ENCODE measurements at places on chromosomes 5 and 9.

GRCh38 chr5:6448622-6449464 is at the start of gene UBE2QL1:
Gene UBE2QL1 (plus strand): TSS chr5:6448859. CDS start chr5:6448894, 35 bp downstream.
- no peak for DNase-seq

- no peak for DNase-seq
Measured at GRCh38 chr5:72066705-72067107, 40.6 kb upstream of the MAP1B start.

GRCh38 chr5:53501054-53501453 is 20.6 kb downstream of the FST start:
- no peak for DNase-seq

GRCh38 chr9:37504605-37505004 is 18.9 kb downstream of the POLR1E start:
- DNase-seq, result no peak

GRCh38 chr5:60802986-60803385 is 41.1 kb downstream of the ELOVL7 start:
- no peak for DNase-seq

DNA sequence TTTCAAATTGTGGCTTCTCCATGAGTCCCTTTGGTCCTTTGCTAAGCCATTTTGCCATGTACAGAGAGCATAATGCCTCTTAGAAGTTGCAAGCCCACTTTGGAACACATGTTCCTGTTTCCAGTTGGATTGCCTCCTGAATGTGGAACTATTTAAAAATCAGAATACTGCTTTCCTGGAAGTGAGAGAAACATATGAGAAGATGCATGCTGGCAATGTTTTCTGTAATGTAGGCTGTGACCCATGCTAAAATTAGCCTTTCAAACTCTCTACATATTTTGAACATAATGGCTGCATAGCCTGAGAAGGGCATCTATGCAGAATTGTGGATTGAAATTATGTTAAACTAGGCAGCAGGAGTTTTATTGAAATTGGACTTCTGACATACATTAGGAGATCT is 175.5 kb upstream of the PAPPA start:
- DNase-seq, result no peak

DNA sequence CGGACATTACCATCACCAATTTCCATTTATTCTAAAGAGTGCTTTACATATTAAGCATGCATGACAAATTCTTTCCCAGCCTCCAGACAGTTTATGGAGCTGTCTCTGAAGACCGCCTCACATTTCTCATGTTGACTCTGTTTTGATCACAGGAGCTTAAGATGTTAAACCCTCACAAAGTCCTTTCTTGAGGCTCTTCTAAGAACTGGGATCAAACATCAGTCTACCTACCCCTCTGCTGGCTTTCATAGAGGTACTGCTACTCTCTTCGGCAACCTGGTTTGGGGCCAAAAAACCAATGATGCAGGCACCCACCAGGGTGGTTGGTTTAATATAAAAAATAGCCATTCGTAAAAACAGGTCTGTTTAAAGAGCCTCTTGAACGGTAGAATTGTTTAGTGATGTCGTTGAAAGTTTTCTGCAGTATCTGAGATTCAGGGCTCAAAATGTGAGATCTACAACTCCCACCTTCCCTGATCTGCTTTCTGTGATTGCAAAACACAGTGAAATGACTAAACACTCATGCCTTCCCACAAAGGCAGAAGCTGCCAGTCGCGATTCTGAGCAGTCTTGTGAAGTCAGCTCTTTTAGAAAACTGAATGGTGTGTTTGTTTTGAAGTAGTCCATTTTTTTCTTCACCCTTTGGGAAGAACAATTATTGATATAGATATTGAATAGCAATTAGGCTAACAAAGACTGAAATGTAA is 3.5 kb downstream of the RXFP3 start:
- peak; percentile 62 for DNase-seq

DNA sequence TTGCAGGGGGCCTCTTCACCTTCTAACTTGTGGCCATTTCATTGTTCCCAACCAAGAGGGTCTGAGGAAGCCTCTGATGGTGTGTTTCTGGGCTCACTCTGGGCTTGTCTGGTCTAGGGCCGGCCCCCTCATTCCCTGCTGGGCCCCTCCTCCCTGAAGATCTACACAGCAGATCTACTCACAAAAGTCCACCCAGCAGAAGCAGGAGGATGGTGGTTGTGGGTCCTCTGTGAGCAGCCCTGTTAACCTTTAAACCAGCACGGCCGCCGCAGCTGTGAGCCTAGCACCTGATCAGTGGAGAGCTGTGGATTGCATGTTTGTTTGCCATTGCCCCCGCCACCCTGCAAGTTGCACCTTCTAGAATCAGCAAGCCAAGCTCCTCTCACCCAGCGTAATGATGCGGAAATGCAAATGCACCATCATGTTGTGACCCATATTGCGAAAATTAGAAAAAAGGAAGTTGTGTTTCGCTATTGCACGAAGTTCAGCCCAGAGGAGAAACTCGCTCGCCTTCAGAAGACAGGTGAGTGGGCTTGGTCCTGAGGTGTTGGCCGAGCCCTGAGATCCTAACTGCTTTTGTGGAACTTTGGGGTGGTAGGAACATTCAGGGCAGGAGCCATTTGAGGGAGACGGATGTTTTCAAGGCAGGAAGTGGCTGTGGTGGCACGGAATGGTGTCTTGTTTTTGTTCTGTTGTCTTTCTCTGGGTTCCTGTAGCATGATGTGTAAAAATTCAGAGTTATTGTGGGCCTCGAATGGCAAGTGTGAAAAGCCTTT is 16.7 kb downstream of the FGD3 start:
- DNase-seq, result peak; percentile 91

DNA sequence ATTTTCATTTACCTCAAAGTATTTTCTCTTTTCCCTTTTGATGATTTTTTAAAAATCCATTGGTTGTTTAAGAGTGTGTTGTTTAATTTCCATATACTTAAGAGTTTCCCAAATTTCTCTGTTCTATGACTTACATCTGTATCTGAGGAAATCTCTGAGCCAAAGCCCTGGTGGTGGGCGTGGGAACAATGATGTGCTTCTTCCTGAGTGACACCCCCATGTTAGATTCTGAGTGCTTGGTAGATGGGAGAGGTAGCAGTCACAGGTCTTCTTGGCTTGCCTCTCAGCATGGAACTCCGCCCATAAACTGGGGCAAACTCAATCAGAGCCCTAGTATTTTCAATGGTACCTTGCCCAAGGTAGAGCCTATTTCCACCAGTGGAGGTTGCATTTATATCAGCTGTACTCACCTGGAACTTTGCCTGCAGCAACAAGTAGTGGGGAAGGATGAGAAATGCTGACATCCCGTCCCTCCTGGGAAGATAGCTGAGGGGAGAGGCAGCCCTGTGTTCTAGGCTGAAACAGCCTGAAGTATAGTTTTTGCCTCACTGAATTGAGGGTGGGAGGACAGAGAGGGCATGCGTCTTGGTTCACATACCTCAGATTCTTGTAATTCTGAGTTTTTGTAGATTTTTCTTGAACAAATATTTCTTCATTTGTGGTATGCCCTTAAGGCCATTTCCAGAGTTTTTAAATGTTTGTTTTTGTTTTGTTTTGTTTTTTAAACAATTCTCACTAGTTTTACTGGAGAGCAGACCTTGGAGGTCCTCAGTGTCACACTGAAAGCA is 26.4 kb downstream of the C9orf43 start:
- DNase-seq, result no peak

Measured in MV-4-11 (cell line).